Stimulated activated CD8-positive, alpha-beta memory T cell treated with anti-CD3 and anti-CD28 coated beads, Interleukin-4, amount 100 ng/mL, for 1 hour (primary cell): ENCODE measurements at places on chromosomes 5 and 9.
A peak's percentile ranks its signal among the peaks of the same experiment; 100 is the strongest.

DNA sequence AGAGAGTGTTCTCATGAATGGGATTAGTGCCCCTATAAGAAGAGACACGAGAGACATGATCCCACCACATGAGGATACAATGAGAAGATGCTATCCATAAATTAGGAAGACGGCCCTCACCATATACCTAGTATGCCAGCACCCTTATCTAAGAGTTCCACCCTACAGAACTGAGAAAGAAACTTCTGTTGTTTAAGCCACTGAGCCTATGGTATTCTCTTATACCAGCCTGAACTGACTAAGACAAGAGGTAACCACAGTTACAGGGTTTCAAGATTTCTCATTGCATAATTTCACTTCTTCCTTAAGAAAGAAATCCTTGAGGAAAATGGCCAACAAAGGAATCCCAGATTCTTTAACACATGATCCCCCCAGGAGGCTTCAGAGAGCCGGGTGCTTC, 412.4 kb downstream of the NTRK2 start:
- no peak for DNase-seq

DNA sequence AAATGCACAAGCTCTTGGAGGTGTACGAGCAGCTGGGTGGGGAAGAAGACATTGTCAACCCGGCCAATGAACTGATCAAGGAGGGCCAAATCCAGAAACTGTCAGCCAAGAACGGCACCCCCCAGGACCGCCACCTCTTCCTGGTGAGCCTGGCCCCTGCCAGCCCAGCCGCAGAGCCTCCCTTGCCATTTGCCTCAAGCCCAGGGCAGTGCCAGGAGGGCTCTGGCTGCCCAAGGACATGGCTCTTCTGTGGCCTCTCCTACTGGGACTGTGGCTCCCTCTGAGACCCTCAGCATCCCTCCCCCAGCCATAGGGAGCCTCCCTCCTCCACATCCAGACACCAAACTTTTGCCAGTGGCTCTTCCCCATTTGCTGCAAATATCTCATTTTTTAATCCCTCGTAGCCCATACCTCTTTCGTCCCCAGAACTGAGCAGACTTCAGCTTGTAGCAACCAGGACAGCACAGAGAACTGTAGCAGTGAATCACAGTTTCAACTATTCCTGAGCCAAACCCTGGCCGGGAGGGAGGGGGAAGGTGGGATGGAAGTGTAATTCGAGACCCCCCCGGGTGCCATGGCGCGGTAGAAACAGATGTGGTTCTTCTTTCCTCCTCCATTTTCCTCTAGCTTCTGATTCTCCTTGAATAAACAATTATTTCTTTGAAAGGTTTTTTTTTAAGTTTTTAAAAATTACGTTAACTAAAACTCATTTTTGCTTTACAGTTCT, 44.5 kb upstream of the SUSD3 start:
- no peak for DNase-seq

GRCh38 chr5:10442576-10442975, 897 bp downstream of the ROPN1L start:
- DNase-seq: no peak

DNA sequence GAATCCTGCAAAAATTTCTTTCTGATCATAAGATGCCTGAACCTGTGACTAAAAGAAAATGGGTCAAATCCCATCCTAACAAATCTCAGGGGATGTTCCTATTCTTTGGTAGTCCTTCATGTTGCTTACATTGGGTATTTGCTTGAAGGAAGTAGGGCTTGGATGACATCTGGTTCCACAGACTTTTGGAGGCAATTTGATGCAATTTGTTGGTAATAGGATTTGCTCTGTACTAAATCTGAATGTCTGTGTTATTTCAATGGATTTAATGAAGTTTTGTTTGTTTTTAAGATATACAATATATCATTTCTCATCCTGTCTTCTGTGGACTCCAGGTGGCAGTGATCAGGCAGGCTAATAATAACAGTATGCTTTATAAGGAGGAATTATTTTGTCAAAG, 457.9 kb downstream of the ZSWIM6 start:
- no peak for DNase-seq

DNA sequence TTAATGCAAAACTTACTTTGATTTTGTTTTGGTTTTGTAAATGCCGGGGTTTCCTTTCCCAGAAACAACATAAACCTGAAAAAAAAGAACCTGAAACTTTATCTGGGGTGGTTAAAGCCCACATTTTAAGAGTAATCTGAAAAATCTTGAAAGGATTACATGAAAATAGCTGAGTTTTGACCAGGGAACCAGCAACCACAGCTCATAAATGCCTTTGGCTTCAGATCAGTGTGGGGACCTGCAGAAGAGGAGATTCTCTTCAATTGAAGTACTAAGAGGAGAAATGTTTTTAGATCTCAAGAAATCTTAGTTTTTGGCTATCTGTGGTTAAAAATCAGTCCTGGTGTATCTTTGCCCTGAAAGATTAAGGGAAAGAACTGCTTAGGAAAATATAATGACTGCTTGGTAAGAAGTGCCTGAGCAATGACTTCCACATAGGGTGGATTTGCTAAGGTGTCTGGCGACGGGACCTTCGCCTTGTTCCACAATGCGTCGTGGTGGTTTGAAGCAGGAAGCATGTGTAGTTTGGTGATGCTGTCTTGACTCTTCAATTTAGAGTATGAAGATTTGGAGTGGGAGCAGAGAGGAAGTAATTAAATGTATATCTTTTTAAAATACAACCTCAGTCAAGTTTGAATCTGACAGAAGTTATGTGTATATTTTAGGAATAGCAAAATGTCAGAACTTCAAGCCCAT, 186.5 kb downstream of the MAN2A1 start:
- no peak for DNase-seq

DNA sequence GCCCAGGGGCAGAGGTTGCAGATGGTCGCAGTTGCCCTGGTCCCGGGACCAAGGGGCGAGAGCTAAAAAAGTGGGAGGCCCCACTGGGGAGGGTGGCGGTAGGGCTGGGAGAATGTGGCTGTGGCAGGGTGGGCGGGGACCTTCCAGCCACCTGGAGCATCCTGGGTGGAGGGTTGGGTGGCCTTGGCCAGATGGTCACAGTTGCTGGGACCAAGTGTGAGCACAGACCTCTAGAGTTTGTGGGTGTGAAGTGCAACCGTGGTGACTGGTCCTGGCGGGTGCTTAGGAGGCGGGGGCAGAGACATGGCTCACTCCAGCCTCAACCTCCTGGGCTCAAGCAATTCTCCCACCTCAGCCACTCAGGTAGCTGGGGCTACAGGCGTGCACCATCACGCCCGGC, 5.7 kb upstream of the TRAF2 start:
- no peak for DNase-seq

- no peak for DNase-seq
Observed at GRCh38 chr9:136862849-136863622, 3.1 kb downstream of the EDF1 start.

DNA sequence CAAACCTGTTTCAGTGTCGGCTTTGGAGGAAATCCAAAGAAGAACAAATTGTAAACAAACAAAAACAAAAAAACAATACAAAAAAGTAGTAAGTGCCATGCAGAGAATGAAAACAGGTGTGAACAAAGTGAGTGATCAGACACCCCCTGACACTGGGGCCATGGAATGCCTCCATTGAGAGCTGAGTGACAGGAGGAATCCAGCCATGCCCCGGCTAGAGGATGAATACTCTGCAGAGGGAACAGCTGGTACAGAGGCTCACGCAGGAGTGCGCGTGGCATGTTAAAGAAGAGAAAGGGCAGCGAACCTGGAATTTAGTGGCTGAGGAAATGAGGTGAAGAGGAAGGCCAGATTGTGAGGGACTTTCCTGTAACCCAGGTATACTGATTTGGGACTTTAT, 15.5 kb upstream of the CCNJL start:
- no peak for DNase-seq

DNA sequence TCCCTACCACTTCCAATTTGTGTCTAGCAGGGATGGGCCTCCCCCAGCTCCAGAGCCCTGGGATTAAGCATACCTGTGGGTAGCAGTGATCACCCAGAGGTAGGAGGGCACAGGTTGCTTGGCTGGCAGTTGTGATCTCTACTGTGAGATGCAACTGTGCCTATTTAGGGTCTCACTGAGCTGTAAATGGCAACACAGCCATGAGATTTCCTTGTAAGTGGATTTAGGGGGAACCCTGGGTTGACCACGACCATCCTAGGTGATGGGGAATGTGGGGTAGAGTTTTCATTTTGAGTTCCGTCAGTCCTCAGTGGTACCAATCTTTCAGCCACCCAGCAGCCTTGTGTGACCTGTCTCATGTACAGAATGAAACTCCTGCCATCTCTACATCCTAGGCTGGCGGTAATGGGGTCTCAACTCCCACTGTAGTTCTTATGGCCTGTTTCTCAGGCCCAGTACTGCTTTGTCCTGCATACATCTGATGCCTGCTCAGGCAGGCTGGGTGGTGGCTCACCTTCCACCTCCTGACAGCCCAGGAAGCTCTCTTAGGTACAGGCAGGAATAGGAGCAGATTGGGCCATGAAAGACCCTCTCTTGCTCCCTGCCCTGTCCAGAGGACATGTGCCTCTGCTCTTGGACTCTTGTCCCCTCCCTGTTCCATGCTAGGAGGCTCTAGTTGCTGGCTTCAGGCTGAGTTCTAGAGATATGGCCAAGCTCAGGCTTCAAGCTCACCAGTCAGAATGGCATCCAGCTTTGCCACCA, 8.1 kb downstream of the HNRNPAB start:
- no peak for DNase-seq

DNA sequence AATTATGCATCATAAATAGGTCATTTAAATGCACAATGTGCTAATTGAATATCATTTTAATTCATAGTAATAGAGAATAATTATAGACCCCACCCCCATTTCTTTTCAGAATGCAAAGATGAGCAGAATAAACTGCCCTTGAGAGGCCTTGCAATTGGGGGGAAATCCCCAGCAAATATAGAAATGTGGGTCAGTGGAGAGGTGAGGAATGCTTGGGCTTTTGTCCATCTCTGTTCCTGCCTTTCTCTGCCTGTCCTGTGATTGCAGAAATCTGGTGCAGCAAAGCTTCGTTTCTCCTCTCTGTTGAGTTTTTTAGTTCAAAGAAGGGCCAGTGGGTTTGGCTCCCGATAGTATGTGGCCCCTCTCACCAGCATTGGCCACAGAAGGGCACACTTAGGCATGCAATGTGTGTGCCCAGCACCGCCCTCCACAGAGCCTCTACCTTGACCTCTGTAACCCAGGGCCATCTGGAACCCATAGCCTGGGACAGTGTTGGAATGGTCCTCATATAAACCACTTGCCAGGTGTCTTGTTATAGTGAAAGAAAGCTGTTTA, 164.2 kb downstream of the SEMA6A start:
- DNase-seq: no peak

GRCh38 chr5:139458580-139459407, 3.7 kb downstream of the ECSCR start:
- peak; percentile 44 for DNase-seq

DNA sequence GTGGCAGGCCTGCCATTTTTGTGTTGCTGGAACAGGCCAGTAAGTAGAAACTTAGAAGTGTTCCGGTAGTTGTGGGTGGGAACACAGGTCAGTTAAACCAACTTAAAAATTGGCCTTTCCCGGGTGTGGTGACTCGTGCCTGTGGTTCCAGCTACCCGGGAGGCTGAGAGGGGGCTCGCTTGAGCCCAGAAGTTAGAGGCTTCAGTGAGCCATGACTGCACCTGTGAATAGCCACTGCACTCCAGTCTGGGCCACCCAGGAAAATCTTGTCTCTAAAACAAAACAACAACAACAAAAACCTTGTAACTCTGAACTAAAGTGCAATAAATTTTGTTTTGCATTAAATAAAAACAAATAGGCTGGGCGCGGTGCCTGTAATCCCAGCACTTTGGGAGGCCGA, 1.4 kb upstream of the NHP2 start:
- DNase-seq: no peak

- no peak for DNase-seq
Observed at GRCh38 chr5:59257488-59258400, 635.8 kb downstream of the PDE4D start.

DNA sequence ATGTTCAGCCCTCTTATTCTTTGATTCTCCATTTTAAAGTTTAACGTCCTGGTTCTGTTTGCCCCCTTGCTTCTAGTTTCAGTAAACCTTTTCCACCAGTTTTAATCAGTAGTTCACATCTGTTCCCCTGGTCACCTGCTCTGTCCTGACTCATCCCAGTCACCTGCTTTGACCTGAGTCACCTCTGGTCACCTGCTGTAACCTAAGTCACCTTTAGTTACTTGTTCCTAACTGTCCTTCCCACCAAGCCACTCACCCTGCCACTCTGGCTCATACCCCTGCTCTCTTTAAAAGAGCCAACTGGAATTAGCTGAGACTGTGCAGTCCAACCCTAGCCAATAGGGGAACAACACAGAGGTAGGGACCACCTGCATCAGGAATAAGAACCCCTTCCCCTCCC, 43.0 kb downstream of the SEMA6A start:
- no peak for DNase-seq

GRCh38 chr9:134525841-134526583, 115.6 kb upstream of the COL5A1 start:
- no peak for DNase-seq

GRCh38 chr5:142571371-142571770, 114.5 kb downstream of the FGF1 start:
- DNase-seq: no peak

- DNase-seq: no peak
Observed at GRCh38 chr5:5164163-5164562, 24.0 kb downstream of the ADAMTS16 start.

DNA sequence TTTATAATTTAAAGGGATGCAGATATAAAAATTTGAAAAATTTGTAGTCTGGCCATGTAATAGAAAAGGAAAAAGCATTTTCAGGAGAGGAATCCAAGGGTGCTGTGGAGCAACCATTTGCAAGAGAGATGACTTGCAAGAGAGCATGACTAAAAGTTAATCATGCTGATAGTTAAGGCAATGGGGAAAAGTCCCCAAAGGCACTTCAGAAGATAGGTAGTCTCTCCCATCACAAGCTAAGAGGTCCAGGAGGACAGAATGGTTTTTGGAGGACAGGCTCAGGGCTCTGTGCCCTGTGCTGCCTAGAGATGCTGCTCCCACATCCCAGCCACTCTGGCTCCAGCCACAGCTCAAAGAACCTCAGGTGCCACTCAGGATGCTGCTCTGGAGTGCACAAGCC, 38.8 kb downstream of the DNAJB5 start:
- DNase-seq: no peak

DNA sequence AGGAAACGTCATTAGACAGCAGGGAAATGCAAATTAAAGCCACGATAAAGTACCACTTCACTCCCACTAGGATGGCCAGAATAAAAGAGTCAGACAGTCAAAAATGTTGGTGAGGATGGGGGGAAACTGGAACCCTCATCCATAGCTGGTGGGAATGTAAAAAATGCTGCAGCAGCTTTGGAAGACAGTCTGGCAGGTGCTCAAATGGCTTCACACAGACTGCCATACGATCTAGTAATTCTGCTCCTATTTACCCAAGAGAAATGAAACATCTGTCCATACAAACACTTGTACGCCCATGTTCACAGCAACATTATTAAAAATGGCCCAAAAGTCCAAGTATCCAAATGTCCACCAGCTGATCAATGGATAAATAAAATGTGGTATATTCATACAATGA, 158.9 kb upstream of the PHYKPL start:
- DNase-seq: no peak
